ENCODE measurements at places on chromosomes 7 and 10. TPM values are rescaled to one million over a fixed set of nuclear protein-coding genes. Genes with fewer than 3 reads are reported as not detected.

Gene RBM28
- total RNA-seq: 48.8 TPM

Gene CLEC5A
- 2.8 TPM for total RNA-seq

Gene TAS2R3
- total RNA-seq: 6.4 TPM

Gene MRC1
- total RNA-seq: 13.1 TPM

Gene WIPF3
- total RNA-seq: 2.3 TPM

Gene DLX5
- not detected for total RNA-seq

Gene DNAJC12
- 1.8 TPM for total RNA-seq

Gene LRGUK
- 2.2 TPM for total RNA-seq

Gene NYAP1
- total RNA-seq: 0.68 TPM

Gene ACTR3C
- total RNA-seq: 18.2 TPM

Gene MAPK8
- 49.3 TPM for total RNA-seq

Gene SPDYE5
- total RNA-seq: 0.39 TPM

DNA sequence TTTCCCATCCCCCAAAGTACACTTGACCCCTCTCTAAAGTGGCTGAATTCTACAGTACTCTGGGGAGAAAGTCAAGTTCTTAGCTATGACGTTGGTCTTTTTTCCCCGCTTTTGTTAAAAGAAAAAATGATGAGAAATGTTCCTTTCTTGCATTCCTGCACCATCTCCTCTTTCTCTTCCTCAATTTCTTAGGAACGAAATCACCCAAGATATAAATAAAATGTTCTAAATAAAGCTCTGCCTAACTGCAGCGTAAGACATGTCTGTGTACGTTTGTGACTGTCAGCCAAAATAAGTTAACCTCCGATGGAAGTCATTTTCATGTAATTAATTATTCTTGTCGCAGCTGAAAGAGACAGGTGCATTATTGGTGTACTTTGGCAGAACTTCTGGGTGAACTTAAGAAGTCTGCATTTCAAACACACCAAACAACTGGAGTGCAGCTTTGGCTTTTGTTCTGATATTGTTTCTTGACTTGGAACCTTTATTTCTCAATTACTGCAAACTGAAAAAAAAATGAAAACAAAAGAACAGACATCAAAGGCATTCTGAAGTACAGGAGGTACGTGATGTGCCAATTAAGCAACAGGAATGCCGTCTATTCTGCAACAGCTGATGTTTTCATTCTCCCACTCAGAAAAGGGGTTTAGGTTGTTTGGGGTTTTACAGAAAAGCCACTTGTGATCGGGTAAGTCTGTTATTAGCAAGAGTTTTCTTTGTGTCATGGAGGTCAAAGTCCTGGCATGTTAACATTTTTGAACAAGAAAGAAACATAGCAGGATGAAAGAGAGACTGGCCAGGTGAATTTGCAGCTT lies 82.4 kb upstream of the SDK1 start:
- DNase-seq: no peak

DNA sequence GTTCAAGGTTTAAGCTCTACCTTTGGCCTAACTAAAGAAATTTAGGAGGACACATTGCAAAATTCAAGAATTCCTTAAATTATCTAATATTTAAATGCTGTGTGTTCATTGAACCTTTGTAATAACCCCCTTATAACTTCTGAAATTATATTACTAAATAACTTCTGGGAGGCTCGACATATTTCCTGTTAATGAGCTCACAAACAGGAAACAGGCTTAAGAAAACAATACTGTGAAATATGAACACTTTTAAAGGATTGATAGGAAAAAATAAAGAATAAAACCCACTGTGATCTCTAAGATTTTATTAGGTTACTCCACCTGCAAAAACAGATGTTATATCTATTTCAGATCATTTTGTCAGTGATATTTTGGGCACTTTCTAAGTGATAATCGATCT lies 74.1 kb downstream of the FOXP2 start:
- no peak for DNase-seq

- DNase-seq: no peak
Observed at GRCh38 chr10:80457554-80458262, 3.6 kb downstream of the TSPAN14 start.

GRCh38 chr10:34814913-34815184 lies 247 bp downstream of the PARD3 start:
- no peak for DNase-seq

- DNase-seq: no peak
Observed at GRCh38 chr7:78777829-78778228, 675.6 kb downstream of the MAGI2 start.

- no peak for DNase-seq
Observed at GRCh38 chr7:138228119-138228518, 151.9 kb downstream of the AKR1D1 start.

DNA sequence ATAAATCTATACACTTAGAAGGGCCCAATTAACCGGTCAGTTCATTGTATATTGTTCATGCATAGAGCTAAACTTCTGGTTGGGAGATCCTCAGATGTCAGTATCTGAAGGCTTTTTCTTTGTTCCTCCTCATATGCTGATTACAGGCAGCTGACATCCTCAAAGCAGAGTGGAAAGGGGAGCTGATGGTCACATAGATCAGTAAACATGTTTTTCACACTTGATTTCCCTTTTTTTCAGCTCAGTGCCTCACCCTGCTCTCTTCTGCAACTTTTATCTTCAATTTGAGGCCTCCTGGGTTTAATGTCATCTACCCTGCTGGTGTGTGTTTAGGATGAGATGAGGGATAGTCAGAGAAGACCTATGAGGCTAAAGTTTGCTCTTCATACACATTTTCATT lies 297.9 kb upstream of the FZD1 start:
- DNase-seq: no peak

GRCh38 chr7:142459551-142459963 lies 201.7 kb upstream of the PRSS58 start:
- no peak for DNase-seq

- no peak for DNase-seq
Observed at GRCh38 chr7:74181821-74182220, 7.7 kb downstream of the EIF4H start.

- DNase-seq: no peak
Observed at GRCh38 chr10:84392181-84392580, 63.8 kb downstream of the CCSER2 start.

GRCh38 chr10:128633864-128634540 lies 507.8 kb upstream of the MKI67 start:
- no peak for DNase-seq

- DNase-seq: no peak
Observed at GRCh38 chr10:110980807-110981206, 61.4 kb downstream of the SHOC2 start.

GRCh38 chr10:77187376-77187999 lies 450.1 kb downstream of the KCNMA1 start:
- no peak for DNase-seq

DNA sequence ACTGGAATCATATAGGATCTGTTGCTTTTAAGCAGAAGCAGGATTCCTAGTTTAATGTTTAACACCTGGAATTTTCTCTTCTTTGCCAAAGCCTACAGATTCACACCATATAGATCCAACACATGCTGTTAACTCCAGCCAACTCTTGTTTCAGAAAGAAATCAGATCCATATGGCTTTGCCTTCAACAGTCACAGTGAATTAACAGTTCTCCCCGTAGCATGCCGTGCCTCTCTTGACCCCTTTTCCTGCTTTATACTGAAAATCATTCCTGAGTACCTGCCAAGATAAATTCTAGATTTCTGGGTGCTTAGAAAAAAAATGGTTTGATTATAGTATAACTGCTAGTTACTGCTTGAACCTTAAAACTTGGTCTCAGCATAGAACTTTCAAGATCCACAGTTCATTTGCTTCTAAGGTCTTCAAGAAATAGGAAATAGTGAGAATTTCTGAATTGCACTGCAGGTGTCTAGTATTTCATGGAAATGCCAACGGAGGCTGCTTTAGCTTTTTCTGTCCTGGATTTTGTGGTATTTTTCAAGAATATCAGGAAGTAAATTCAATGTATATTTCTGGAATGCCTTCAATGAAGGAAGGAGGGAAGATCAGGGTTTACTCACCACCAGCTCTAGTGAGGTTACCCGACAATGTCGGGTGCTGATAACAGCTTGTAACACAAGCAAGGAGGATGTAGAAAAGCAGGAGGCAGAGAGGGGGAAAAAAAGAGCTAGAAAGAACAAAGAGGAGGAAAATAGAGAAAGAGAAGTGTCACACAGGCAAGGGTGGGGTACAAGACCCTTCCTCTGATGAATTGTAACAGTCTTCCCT lies 6.6 kb downstream of the AASS start:
- DNase-seq: no peak

GRCh38 chr10:126278851-126279250 lies 109.4 kb downstream of the ADAM12 start:
- no peak for DNase-seq

- DNase-seq: no peak
Observed at GRCh38 chr10:14396411-14397048, 65.8 kb upstream of the FRMD4A start.

- no peak for DNase-seq
Observed at GRCh38 chr7:55028011-55028410, 9.2 kb downstream of the EGFR start.

- DNase-seq: no peak
Observed at GRCh38 chr10:96072674-96073073, 29.3 kb downstream of the CCNJ start.

GRCh38 chr10:58943256-58943890 lies 233.1 kb upstream of the PHYHIPL start:
- no peak for DNase-seq

DNA sequence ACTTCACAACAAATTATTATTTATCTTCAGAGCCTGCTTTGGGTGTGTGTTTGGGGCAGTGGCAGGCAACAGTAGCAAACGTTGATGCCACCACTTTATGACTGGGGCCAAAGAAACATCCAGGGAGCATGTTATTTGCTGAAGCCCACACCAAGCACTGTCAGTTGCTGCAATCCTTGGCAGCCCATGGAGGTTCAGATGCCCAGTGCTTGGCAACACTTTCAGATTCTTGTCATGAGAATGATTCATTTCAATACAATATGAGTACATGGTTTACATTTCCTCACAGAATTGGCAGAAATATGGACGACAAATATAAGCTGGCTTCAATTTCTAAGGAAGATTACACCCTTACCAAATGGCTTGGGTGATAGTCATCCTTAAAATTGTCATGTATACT lies 46.5 kb upstream of the GLI3 start:
- DNase-seq: no peak

DNA sequence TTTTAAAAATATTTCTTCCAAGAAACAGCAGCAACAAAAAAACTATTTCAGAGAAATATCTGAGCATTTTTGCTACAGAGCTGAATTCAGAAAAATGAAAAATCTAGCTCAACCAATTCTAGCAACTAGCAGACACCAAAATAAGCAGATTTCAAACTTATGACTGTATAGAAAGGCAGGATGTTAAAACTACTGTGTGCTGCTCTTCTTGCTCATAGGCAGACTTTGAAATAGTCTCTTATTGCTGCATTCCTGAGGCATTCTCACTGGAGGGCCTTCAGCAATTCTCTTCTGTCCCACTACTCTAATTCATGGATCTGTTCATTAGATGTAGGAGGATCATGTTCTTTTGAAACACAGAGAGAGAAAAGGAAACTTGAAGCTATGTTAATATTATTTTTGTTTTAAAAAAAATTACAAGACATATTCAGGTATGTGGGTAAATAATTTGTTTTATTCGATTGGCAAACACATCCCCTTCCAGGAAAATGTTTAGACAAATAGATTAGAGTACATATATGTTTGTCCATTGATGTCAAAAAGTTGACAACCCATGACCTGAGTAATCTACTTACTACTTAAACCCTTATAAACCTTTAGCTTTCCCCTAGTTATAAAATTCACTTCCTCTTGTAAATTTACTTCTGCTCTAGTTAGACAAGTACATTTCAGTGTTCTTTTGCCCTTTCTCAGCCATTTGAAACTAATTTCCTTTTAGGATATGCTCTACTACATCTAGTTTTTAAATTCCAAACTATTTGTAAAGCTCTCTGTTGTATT lies 428.2 kb upstream of the POT1 start:
- no peak for DNase-seq

- no peak for DNase-seq
Observed at GRCh38 chr7:113774182-113774807, 144.5 kb downstream of the PPP1R3A start.

GRCh38 chr7:71173955-71174354 lies 42.0 kb downstream of the GALNT17 start:
- DNase-seq: peak; percentile 49

- no peak for DNase-seq
Observed at GRCh38 chr7:22111661-22112060, 166.0 kb upstream of the CDCA7L start.

DNA sequence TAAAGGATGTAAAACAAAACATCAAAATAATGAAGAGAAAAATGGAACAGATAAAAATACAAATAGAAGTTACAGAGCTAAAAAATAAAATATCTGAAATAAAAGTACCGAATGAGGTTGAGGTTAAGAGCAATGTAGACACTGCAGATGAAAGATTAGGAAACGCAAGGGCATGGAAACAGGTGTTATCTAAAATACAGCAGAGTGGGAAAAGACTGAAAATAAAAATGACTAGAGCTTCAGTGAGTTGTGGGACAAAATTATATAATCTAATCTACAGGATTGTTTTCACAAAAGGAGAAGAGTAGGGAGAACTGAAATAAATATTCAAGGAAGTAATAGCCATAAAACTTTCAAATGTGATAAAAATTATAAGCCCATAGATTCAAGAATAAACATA lies 123.8 kb downstream of the PTEN start:
- no peak for DNase-seq

DNA sequence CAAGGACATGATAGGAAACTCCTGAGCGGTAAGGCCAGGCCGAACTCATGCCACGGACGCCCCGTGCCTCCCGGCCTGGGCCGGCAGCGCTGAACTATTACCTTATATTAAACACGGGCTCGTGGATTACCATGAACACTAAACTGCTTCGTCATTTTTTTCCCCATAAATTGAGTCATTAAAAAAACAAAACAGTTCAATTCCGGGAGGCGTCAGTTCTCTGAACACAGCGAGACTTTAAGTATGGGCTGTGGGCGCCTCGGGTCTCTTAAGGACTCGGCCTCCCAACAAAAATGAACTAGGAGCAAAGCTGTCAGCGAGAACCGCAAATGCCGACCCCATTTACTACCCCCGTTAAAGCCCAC lies 519 bp downstream of the PITRM1 start:
- no peak for DNase-seq

- no peak for DNase-seq
Observed at GRCh38 chr10:33612551-33612950, 278.1 kb upstream of the NRP1 start.

DNA sequence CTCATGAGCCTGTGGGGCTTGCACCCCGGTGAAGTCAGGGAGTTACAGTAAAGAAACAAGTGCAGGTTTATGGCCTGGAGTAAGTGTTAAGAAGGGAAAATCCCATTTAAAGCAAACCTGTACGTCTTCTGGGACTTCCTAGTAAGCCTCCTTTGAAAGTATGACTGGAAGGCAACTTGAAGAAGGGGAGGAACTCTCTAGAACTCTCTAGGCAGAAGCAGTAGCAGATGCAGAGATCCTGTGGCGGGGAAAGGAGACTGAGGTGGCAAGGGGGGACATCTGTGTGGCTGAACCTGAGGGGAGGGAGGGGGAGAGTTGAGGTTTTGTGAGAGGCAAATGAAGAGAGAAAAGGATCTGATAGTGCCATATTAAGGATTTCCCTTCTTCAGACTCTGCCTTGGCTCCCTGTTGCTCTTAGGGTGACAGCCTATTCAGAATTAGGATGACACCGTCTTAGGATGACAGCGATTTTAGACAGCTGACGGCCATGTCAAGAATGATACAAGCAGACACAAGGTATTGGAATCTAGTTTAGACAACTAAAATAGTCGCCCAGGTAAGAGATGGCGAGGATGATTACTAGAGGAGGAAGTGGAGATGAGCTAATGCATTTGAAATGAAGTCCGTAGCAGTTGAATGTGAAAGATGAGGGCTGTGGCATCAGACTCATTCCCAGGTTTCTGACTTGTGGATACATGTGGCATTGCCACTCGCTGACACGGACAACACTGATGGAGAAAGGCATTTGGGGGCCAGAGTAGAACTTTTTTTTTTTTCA lies 29.0 kb downstream of the CUL1 start:
- DNase-seq: no peak
